Fibroblast of lung (primary cell): ENCODE measurements at places on chromosomes 5 and 9.

- DNase-seq = no peak
These were observed 128.9 kb downstream of the LRRC70 start for GRCh38 chr5:62707563-62707962.

DNA sequence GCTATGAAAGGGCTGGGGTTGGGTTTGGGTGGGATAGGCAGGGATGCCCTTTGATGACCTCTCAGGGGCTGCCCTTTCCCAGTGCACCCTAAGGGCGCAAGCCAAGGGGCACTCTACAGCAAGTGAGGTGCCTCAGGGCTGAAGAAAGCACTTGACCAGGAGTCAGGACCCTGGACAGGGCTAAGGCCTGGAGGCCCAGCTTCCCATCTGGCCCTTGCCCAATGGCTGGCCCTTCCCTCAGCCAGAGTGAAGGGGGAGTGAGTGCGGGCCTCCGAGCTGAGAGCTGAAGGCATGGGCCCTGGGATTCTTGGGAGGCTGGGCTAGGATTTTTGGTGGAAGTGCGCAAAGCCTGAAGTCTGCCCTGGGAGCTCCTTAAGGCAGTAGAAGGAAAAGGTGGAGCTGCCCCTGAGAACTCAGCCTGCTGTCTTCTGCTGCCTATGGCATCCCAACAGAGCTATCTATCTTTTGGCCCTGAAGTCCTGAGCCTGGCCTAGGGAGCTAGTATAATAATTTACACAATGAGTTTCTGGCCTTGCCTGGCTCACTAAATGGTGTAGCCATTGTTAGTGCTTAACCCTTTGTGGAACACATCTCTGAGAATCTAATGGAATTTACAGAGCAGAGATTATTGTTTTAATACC is 16.4 kb downstream of the JADE2 start:
- peak; percentile 71 for DNase-seq

DNA sequence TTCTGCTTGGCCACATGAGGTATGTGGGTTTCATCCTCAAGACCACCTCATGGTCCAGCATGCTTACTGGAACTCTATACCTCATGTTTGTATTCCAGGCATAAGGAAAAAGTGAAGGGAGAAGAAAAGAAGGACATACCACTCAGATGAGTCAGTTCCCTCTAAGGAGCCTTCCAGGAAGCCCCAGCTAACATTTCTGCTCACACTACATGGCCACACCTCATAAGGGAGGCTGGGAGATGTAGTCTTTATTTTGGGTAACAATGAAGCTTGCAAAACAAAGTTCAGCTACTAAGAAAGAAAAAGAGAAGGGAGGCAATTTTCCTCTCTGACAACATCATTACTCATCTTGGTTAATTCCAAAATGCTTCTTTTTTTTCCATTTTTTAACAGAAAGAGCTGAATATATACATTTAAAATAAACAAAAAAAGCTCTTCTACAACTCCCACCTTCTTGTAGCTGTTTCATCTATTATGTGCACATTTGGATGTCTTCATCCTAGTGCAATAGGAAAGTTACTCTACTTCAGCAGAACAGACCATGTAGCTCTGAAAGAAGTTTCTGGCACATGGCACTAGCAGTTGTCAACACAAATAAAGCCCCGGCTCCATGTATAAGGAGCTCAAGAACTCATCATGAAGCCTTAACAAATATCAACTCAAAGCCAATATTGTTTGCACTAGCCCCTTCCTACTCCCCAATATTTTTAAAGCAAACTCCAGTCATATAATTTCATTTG is 123.6 kb upstream of the CCDC112 start:
- peak; percentile 98 for DNase-seq

DNA sequence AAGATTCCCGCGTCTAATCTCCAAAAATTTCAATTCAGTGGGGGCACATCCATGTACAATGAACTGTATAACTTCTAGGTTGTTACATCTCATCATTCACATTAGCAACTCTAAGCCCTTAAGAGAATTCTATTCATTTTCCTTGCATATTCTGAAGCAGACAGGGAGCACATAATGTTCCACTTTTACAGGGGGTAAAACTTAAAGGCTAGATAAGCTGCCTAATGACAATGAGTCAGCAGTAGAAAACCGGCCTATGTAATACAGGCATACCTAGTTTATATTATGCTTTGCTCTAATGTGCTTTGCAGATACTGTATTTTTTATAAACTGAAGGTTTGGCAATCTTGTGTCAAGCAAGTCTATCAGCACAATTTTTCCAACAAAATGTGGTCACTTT is 40.4 kb downstream of the PTAR1 start:
- DNase-seq = peak; percentile 9

- DNase-seq = peak; percentile 82
These were observed 130.0 kb upstream of the LHFPL2 start for GRCh38 chr5:78778538-78778937.

GRCh38 chr5:122154910-122155309 is 25.6 kb downstream of the ZNF474 start:
- peak; percentile 88 for DNase-seq

DNA sequence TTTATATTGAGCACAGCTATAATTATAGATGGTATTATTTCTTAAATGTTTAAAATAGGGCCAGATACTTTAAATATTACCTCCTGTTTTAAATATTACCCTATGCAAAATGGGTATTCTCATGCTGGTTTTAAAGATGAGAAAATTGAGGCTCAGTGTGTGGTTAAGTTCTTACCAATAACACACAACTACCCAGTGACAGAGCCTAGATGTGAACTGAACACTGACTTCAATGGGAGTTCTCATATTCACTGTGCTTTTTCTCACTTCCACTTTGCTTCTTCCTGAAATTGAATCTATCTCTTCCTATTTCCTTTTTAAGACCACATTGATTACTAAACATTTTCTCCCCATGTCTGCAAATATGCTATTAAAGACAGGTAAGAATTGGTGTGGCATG is 135.8 kb upstream of the TUSC1 start:
- DNase-seq = no peak
